ENCODE measurements at places on chromosomes 2 and 18.

GRCh38 chr2:68935471-68935870 lies 17.2 kb downstream of the GKN2 start:
- no peaks in the 10 kb centered on the region for H3K4me1 ChIP-seq
- H3K27me3 ChIP-seq: peaks cover 3% of the 10 kb centered on the region
- H3K36me3 ChIP-seq: no peaks in the 10 kb centered on the region
- H3K27ac ChIP-seq: no peak overlapping the region
- no peak overlapping the region for H3K4me3 ChIP-seq
- DNase-seq: no peak

- DNase-seq: no peak
- no peaks in the 10 kb centered on the region for H3K36me3 ChIP-seq
- peaks cover 8% of the 10 kb centered on the region for H3K4me1 ChIP-seq
- H3K4me3 ChIP-seq: no peak overlapping the region
- H3K27me3 ChIP-seq: peaks cover 88% of the 10 kb centered on the region
Measured at GRCh38 chr2:85747441-85747840, 6.3 kb upstream of the ATOH8 start.

- no peaks in the 10 kb centered on the region for H3K4me1 ChIP-seq
- no peak overlapping the region for H3K27ac ChIP-seq
Measured at GRCh38 chr2:105248316-105249070, 7.0 kb downstream of the GPR45 start.

- no peak overlapping the region for H3K27ac ChIP-seq
- H3K4me1 ChIP-seq: peaks cover 3% of the 10 kb centered on the region
- no peaks in the 10 kb centered on the region for H3K27me3 ChIP-seq
- no peak for DNase-seq
- no peaks in the 10 kb centered on the region for H3K36me3 ChIP-seq
Measured at GRCh38 chr2:48070415-48070814, 164.1 kb upstream of the FBXO11 start.

DNA sequence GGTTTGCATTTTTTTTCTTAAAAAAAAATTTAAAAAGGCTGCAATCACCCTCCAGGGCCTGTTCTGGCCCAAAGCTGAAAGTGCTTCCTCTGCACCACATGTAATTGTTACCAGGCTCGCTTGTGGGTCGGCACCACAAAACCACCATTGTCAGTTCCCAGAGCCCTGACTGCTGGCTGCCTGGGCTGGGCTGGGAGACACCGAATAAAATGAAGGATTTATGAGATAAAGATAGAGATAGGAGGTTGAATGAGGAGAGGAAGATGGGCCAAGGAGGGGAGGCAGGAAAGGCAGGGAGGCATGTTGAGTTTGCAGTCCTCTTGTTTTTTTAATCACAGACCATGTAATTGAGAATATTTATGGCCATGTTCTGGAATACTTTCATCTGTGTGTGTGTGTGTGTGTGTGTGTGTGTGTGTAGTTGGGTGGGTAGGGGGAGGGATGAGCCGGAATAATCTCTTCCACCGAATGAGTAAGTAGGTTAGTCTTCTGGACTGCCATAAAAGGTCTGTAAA lies 14.7 kb downstream of the NRP2 start:
- H3K4me1 ChIP-seq: peaks cover 27% of the 10 kb centered on the region
- H3K27me3 ChIP-seq: no peaks in the 10 kb centered on the region
- peaks cover 22% of the 10 kb centered on the region for H3K36me3 ChIP-seq
- no peak for DNase-seq

DNA sequence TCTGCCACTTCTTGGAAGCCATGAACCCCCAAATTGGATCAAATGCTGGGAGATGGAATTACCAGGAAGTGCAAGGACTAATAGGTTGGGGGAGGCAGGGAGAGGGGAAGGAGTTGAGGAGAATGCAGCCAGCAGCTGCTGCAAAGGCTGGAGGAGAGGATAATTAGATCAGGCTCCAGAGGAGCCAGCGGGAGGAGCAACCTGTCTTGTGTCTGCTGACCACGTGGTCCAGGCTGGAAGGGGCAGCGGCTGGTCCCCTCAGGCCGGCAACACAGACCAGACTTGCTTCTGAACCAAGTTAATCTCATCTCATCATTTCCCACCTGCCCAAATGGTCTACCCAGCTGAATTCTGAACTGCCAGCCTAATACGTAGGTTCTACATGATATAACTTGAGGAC lies 68.3 kb downstream of the MRO start:
- H3K27ac ChIP-seq: no peak overlapping the region
- peaks cover 10% of the 10 kb centered on the region for H3K4me1 ChIP-seq
- H3K27me3 ChIP-seq: no peaks in the 10 kb centered on the region
- no peaks in the 10 kb centered on the region for H3K36me3 ChIP-seq

GRCh38 chr2:30305235-30305634 lies 73.9 kb downstream of the LBH start:
- no peak overlapping the region for H3K4me3 ChIP-seq
- no peak for DNase-seq
- H3K4me1 ChIP-seq: peaks cover 6% of the 10 kb centered on the region
- no peak overlapping the region for H3K27ac ChIP-seq
- H3K36me3 ChIP-seq: no peaks in the 10 kb centered on the region

Data from endodermal cell (in vitro differentiated cells).